Stimulated activated CD4-positive, alpha-beta T cell treated with anti-CD3 and anti-CD28 coated beads, Interleukin-4, amount 100 ng/mL, for 4 hours (primary cell): ENCODE measurements at places on chromosomes 4 and X.

DNA sequence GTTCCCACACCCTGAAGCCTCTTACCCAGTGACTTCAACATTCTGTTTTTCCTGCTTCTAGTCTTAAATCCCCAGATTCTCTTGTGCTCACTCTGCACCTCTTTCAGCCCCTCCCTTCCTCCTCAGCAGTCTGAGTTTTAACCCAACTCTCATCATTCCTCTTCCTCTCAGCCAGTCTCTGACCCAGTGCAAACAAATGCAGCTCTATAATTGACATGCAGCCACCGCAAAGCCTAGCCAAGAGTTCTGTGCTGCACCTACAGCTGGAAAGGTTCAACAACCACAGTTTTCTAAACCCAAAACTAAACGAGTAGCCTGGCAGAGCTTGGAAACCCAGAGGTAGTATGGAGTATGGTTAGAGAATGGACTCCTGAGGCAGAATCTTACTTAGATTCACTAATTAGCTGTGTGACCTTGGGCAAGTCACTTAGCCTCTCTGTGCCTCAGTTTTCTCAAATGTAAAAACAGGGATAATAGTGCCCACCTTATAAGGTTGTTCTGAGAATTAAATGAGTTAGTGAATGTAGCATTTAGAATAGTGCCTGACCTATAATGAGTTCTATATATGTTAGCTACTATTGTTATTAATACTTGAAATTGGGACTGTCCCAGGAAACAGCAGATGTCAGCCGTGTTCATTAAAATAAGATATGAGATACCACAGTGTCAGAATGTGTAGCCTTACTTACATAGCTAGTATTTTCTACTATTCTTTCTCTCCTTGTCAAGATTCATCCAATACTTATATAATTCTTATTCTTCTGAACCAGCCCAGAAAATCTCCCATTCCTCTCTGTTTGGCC is 3.5 kb downstream of the TMEM154 start:
- DNase-seq, result no peak

DNA sequence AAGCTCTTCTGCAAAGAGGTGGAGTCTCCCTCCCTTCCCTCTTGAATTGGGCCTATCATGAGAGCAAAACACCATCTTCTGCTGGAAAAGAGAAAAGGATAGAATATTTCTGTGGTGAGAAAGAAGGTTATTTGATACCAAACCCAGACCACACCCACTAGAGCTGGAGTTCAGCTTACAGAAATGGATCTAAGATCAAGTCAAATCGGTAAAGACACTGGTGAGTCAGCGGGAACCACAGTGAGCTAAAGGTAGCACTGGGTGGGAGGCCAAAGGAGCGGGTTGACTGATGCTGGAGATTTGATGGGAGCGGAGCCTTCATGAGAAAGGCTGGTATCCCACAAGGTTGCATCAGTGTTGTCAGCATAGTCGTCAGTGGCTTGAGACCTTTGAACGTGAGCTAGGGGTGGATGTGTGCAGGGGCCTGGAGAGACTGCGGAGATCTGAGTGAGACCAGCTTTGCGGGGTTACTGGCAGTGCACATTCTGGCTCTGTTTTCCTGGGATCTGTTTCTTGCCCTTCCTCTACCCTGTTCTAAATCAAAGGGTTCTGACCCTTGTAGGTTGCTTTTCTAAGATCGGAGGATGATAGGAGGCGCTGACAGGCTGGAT is 106.4 kb upstream of the SCOC start:
- no peak for DNase-seq

GRCh38 chrX:81121513-81122363 is 80.0 kb downstream of the HMGN5 start:
- peak; percentile 77 for DNase-seq

- peak; percentile 15 for DNase-seq
Measured at GRCh38 chr4:121307445-121308327, 73.1 kb downstream of the QRFPR start.

DNA sequence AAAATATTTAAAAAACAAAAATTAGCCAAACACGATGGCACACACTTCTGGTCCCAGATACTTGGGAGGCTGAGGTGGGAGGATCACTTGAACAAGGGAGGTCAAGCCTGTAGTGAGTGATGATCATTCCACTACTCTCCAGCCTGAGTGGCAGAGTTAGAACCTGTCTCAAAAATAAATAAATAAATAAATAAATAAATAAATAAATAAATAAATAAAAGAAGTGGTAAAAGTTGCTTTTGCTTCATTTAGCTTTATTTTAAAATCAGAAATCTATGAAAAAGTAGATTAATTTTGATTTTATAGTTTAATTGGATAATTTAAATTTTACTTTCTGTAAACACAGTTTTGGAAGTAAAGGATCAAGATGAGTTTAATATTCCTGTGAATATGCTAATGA is 552.9 kb upstream of the PCDH10 start:
- DNase-seq, result no peak

- no peak for DNase-seq
Measured at GRCh38 chr4:74038425-74039314, at the start of gene CXCL3. CXCL3 (minus strand) TSS chr4:74038689; CDS start chr4:74038611, 78 bp downstream.

DNA sequence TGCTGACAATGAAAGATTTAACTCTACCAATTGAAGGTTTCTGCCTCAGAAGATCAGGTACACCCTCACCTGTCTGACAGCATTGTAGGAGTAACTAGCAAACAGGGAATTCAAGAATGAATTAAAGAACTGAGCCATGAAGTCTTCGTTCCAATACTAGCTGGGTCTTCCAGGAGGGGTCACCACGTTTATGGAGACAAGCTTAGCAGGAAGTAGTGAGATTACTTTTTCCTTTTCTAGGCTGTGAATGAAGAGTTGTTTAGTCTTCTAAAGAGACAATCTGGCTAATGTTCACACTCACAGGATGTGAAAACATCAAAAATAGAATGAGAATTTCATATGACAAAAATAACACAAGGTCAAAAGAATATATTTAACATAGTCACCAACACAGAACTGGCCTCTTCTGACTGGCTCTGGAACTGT is 54.9 kb downstream of the REELD1 start:
- no peak for DNase-seq

DNA sequence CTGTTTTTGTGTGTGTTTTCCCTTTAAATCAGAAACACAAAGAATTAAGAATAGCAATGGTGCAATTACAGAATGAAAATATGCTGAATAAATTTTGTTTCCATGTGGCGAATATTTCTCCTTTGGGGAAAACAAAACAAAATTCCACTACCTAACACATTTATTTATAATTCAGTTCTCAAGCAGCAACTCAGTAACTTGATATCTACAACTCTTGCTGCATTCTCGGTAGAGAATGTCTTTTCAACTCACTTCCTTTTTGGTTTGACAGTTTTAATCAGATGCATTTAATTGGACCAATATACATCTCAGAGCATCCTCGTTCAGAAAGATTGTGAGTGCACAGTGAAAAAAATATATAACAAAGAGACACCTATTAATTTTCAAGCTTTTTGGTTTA is 30.8 kb downstream of the ZNF827 start:
- no peak for DNase-seq

DNA sequence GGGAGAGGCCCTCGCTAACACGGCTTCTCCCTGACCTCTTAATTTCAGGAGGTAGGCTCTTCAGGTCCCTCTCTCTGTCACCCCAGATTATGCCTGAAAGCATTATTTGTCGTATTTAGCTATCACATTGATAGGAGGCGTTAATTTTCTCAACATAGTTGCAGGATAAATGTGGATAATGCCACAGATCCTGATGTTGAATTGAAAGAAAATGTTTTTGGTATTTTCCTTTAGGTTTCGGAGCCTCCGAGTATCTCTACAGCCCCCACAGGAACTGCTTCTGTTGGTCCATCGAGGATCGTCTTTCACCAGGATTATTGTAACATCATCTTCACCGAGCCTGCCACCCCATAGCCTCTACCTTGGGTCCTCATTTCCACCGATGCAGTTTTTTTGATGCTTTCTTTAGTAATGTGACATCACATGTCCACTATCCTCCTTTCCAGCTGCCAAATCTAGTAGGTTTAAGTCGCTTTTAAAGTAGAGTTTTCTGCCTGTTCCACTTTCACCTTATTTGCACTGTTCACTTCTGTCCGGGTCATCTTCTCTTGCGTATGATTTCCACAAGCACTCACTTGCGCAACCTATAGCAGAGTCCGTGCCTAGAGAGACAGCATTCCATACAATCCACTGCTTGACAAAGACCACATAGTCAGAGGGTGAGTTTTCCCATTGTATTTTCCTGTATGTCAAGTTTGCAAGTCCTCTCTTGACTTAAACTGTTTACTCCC is 665 bp downstream of the TIGD2 start:
- DNase-seq, result no peak

GRCh38 chrX:10429908-10430307 is 190.5 kb downstream of the MID1 start:
- no peak for DNase-seq

- no peak for DNase-seq
Measured at GRCh38 chrX:39891781-39892180, 206.0 kb downstream of the BCOR start.

GRCh38 chrX:84188320-84188834 is 378 bp upstream of the RPS6KA6 start:
- no peak for DNase-seq

DNA sequence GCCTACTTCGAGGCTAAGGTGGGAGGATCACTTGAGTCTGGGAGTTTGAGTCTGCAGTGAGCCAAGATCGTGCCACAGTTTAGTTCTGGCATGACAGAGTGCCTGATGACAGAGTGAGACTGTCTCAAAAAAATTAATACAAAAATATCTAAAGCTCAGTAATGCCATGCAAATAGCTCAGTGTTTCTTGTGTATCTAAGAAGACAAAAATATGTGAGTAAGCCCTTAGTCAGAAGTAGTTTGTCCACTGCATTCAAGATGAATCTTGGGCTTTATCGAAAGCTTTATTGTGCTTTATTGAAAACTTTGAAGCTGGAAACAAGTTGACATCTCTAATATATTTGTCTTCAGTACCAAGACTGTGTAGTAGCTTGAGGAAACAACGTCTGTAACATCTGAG is 115.9 kb downstream of the GPAT3 start:
- DNase-seq, result no peak

DNA sequence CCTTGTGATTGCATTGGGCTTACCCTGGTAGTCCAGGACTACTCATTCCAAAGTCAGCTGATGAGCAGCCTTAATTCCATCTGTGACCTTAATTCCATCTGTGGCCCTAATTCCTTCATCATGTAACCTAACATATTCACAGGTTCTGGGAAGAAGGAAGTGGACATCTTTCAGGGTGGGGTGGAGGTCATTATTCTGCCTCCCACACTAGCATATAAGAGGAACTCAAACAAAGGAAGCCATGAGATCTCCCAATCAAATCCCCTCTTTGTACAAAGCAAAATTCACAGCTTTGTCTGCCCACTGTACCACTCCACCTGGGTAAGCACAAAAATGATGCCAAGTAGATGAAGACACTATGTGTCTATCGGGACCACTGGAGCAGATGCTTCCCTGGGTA is 87.3 kb downstream of the SLC2A9 start:
- no peak for DNase-seq

DNA sequence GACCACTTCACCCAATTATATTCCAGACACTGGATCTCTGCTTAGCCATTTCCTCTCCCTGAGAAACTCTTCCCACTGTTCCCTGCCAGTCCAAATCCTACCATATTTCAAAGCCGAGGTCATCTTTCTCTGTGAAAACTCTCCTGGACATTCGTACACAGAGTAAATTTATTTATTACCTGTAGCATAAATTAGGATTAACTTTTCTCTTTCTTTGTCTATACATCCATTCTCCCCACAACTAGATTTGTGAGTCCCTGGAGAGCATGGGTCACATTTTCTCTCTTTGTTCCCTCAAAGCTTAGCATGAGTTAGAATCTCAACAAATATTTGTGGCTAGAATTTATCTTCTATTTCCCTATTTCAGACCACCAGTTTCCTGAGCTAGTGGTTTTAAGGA is 27.8 kb upstream of the SMIM10 start:
- no peak for DNase-seq

GRCh38 chrX:148600131-148600530 is 99.7 kb downstream of the AFF2 start:
- DNase-seq, result no peak

GRCh38 chrX:73863268-73863667 is 300.3 kb downstream of the CHIC1 start:
- DNase-seq, result no peak

DNA sequence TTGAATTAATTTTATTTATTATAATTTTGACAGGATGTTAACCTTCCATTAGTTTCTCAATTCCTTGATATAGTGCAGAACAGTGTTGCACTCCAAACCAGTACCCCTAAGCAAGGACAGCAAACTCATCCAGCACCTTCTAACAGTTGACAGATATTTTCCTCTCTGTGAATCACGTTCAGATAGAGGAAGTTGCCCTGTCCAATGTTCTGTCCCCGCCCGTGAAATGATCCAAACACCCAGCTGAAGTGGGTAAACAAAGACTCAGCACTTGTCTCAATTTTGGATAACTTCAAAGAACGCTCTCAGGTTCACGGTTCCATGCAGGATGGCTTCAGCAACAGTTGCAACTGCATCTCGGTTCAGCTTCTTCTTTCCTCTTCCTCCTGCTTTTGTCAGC is 1240.0 kb upstream of the ADGRL3 start:
- no peak for DNase-seq

DNA sequence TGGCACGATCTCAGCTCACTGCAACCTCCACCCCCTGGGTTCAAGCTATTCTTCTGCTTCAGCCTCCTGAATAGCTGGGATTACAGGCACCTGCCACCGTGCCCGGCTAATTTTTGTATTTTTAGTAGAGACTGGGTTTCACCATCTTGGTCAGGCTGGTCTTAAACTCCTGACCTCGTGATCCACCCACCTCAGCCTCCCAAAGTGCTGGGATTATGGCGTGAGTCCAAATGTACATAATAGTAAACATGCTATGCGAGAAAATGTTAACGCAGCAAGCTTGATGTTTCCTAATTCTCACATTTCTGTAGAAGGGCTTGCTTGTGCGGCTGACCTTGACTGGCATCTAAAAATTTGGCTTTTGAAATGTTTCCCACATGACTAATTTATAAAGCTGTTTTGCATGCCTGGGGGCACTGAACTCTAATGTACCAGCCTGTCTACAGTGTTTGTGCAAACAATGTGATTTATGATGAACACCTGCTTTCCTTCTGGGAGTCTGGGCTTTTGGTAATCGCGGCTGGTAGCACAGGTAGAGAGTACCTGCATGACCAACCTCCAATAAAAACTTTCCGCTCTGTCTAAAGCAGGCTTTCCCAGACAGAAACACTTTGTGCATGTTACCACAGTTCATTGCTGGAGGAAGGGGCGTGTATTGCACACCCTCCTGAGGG is 216.8 kb downstream of the IL15 start:
- DNase-seq, result no peak

DNA sequence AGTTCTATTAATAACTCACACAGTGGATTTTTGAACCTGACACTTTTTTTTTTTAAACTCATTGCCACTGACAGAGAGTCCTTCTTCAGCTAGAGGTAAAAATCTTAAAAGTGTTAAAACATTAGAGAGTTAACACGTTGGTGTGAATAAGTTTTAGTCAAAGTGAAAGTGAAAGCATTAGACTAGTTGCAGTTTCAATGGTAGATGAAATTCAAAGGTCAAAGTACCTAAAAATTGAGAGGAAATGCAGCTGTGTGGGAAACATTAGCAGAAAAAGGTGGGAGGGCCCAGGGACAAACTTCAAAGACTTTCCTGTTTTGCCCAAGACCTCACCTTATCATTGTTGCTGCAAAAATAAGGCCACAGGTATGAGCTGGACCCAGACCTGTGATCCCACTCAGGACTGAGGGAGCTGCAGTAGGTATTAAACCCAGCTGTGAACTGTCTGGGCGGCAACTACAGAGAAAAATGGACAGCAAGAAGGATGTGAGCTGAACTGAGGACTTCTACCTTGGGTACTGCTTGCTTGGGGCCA is 17.6 kb upstream of the GABRA4 start:
- DNase-seq, result no peak

GRCh38 chr4:76182463-76182862 is 31.2 kb downstream of the SCARB2 start:
- no peak for DNase-seq
